ENCODE measurements at places on chromosomes 16 and 17. TPM values are rescaled to one million over a fixed set of nuclear protein-coding genes. Genes with fewer than 3 reads are reported as not detected.

Gene DNAH17
- not detected for total RNA-seq

Gene ZNF821
- 5.2 TPM for total RNA-seq

Gene MMP25
- total RNA-seq = 0.13 TPM

Gene DLX4
- not detected for total RNA-seq

Gene NACA2
- not detected for total RNA-seq

Measured in pulmonary artery endothelial cell (primary cell).